ENCODE measurements at places on chromosomes 16 and 17.

- peaks cover 4% of the 10 kb centered on the region for H3K27me3 ChIP-seq
- H3K4me3 ChIP-seq: no peak overlapping the region
- no peak for DNase-seq
- H3K36me3 ChIP-seq: no peaks in the 10 kb centered on the region
- H3K27ac ChIP-seq: no peak overlapping the region
Measured at GRCh38 chr17:21294321-21295035, 10.0 kb downstream of the MAP2K3 start.

DNA sequence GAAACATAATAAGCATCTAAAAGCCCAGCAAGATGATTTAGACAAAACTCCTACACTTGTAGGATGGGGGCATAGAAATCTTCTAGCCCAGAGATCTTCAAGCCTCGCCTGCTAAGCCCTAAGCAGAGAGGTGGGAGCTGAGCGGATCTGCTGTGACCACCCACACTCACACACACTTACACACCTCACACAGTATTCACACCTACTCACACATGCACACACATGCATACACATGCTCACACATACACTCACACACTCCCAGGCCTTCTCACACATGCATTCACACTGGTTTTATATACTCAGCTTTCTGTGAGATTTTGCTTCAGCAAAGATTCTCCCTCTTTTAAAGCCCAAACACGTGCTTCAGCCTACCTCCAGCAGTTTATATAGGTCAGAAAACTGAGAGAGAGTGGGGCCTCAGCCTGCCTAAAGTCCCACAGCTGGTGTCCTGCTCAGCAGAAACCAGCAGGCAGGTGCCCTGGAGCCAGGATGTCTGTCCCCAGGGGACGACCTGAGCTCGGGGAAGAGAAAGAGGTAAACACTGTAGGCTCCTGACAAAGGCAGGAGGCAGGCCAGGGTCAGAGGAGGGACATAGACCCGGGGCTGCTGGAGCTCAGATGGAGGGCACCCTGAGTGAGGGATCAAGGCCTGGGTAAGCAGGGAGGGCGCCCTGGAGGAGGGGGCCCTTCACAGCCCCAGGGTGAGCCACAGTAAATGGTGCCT is 12.0 kb upstream of the KRT19 start:
- H3K4me3 ChIP-seq: no peak overlapping the region
- peak overlapping the region; percentile 5 for H3K27ac ChIP-seq
- H3K4me1 ChIP-seq: peaks cover 24% of the 10 kb centered on the region
- no peak for DNase-seq
- H3K27me3 ChIP-seq: no peaks in the 10 kb centered on the region

GRCh38 chr16:51761001-51761400 is 609.9 kb upstream of the SALL1 start:
- H3K36me3 ChIP-seq: no peaks in the 10 kb centered on the region
- H3K4me3 ChIP-seq: no peak overlapping the region
- no peaks in the 10 kb centered on the region for H3K27me3 ChIP-seq
- H3K27ac ChIP-seq: no peak overlapping the region
- DNase-seq: no peak
- peaks cover 28% of the 10 kb centered on the region for H3K4me1 ChIP-seq

DNA sequence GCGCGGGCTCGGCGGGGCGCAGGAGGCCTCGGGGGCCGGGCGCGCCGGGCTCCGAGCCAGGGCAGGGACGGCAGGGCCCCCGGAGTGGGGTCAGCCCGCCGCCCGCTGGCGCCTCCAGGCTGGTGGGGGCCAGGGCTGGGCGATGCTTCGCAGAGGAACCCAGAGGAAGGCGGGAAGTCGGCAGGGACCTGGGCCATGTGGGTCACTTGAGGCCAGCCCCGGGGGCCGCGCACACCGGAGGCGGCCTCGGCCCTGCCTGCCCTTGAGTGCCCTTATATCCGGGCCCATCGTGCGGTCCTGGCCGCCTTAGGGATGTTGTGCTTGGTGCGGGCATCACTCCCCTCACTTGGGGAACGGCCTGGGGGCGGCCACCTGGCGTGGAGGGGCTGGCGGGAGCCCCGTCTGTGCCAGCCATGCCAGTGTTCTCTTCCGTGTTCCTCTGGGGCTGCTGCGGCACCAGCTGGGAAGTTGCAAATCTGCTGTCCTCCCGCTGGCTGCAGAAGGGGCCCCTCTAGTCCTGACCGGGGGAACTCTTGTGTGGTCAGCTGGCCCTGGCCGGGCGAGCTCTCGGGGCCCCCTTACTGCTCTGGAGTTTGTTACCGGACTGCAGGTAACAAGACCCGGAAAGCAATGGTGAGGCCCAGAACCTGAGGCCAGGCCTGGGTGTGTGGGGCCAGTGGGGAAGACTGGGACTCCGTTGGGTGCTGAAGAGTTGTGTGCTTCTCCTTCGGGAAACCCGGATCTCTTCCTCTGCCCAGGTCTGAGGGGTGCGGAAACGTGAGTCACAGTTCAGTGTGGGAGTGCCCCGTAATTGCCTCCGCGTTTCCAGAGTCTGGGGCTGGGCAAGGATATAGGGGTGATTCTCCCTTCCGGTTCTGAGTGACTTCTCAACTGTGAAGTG is 849 bp downstream of the CAPN15 start:
- peak; percentile 65 for DNase-seq
- peak overlapping the region; percentile 71 for H3K27ac ChIP-seq
- H3K36me3 ChIP-seq: no peaks in the 10 kb centered on the region
- H3K27me3 ChIP-seq: no peaks in the 10 kb centered on the region
- peaks cover 23% of the 10 kb centered on the region for H3K4me1 ChIP-seq

- H3K4me1 ChIP-seq: peaks cover 22% of the 10 kb centered on the region
- no peak overlapping the region for H3K4me3 ChIP-seq
- no peaks in the 10 kb centered on the region for H3K27me3 ChIP-seq
- no peak for DNase-seq
- no peaks in the 10 kb centered on the region for H3K36me3 ChIP-seq
Measured at GRCh38 chr17:29063992-29064391, 21.1 kb downstream of the PIPOX start.

DNA sequence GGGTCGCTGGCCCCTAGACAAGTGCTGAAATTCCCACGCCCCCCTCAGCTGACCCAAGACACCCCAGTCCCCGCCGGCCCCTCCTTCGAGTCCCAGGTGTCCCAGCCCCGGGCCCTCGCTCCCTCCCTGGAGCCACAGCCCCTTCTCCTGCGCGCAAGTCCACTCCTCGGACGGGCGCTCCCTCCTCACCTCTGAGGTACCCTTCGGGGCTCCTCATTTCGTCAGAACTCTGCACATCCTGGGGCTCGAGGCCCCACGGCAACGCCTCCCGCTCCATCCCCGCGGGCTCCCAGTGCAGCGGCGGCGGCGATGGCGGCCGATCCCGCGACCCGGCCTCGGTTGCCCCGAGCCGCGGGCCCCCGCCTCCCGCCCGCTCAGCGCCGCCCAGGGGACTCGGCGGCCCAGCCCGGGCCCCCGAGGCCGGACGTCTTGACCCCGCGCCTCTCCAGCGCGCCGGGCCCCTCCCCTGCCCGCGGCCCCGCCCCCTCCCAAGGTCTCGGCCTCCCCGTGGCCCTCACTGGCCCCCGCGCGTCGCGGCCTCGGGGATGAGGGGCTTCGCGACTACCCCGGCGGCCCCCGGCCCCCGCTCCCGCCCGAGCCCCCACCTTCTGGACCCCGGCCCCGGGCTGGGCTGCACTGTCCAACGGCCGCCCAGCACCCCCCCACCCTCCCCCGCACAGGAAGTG is at the start of gene ZNF768:
ZNF768 (minus strand) TSS at position 430 of the 686 bp plus-strand sequence; CDS start at position 277, 153 bp downstream.
- H3K4me3 ChIP-seq: peak within 1 kb of the TSS; percentile 43
- peak; percentile 87 for DNase-seq
- H3K27ac ChIP-seq: peak within 1 kb of the TSS; percentile 92
- H3K36me3 ChIP-seq: peaks cover 4% of the 10 kb centered on the region

- H3K36me3 ChIP-seq: no peaks in the 10 kb centered on the region
- H3K27me3 ChIP-seq: no peaks in the 10 kb centered on the region
Measured at GRCh38 chr17:9902120-9902519, 3.0 kb downstream of the RCVRN start.

DNA sequence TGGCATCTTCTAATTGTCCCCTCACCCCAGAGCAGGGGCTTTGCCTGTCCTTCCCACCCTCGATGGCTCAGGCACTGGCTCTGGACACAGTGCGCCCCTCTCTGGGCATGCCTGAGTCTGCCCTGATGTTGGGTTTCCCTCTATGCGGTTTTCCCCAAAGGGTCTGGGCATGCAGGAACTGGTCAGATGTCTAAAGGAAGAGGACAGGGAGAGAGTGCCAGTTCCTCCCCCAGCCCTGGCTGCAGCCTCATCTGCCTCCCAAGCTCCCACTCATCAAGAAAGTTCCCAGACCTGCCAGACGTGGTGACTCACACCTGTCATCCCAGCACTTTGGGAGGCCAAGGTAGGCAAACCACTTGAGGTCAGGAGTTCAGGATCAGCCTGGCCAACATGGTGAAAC is 41.3 kb upstream of the PABPN1L start:
- H3K4me3 ChIP-seq: no peak overlapping the region
- DNase-seq: peak; percentile 18
- H3K27me3 ChIP-seq: no peaks in the 10 kb centered on the region
- H3K4me1 ChIP-seq: no peaks in the 10 kb centered on the region
- H3K27ac ChIP-seq: no peak overlapping the region
- H3K36me3 ChIP-seq: no peaks in the 10 kb centered on the region

Data from cardiac muscle cell (in vitro differentiated cells and primary cell).